GM03348 (cell line): ENCODE measurements at places on chromosomes 16 and 17.
A peak's percentile ranks its signal among the peaks of the same experiment; 100 is the strongest.

GRCh38 chr17:1703063-1703462 lies 7.1 kb downstream of the TLCD2 start:
- no peak for DNase-seq

DNA sequence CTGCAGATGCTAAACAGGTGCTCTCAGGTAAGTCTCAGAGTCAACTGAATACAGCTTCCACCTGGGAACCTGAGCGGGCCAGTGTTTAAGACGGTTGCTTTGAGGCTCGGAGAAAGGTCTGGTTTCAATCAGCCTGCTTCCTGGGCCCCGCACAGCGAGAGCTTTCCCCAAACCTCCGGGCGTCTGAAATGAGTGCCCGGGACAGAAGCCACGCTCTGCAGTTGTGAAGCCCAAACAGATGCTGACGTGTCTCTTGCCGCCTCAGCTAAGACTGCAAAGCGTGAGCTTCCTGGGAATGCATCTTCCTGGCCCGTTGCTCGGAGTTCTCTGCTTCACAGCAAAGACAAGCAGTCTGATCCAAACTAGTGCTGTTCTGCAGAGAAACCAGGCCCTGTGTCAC lies 36.7 kb downstream of the PLXDC1 start:
- peak; percentile 75 for DNase-seq

DNA sequence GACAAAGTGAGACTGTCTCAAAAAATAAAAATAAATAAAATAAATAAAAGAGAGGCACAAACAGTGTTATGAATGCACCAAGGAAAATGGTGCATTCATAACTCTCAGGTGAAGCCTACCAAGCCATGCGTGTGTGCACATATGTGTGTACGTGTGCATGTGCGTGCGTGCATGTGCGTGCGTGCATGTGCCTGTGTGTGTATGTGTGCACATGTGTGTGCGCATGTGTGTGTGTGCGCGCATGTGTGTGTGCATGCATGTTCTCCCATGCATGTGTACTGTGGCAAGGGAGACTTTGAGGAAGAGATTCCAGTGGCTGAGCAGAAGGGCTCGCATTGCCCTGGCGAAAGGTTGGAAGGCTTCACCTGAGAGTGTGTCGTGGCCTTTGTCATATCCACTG lies 4.7 kb downstream of the SPN start:
- no peak for DNase-seq

DNA sequence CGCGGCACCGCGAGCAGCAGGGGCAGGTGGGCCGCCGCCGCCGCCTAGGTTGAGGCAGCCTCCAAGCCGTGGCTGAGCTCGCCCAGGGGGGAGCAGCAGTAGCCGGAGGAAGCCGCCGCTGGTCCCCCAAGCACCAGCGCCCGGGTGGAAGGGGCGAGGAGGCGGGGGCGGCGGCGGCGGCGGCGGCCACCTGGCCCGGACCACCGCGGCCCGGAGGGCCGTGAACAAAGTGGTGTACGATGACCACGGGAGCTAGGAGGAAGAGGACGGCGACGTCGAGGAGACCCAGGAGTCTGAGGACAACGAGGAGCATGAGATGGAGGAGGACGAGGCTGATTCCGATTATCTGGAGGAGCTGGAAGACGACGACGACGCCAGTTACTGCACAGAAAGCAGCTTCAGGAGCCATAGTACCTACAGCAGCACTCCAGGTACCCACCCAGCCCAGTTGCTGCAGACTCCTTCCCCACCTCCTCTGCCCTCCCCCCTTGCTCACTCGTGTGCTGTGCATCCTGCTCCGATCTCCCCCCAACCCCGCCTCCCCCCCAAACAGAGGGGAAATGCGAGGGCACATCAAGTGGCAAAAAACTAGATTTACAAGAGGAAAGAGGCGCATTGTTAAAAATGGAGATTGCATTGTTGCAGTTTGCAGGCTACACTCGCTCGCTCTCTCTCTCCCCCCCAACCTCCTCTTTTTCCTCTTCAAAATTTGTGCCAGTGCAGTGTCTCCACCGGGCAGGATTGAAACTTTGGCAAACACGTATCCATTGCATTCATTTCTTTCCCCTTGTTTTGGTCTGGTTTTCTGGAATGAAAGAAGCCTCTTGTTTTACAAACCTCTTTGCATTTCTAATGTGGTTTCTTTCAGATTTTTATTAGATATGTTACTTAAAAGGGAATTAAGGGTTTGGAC lies 41.8 kb upstream of the AMZ2 start:
- peak; percentile 70 for DNase-seq

- DNase-seq, result peak; percentile 90
Observed at GRCh38 chr16:12062343-12063003, 85.9 kb downstream of the SNX29 start.

DNA sequence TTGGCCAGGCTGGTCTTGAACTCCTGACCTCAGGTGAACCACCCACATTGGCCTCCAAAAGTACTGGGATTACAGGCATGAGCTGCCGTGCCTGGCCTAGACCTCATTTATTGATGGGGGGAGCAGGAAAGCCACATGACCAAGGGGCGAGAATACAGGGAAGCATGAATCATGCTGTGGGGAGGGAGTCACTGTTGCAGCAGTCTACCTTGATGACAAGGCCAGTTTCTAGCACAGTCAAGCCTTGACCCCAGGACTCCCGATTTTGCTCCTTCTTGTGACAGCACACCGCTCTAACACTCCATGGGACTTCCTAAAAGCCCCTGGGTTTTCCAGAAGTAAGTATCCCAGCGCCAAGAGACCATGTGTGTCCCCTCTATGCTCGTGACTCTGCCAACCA lies 42.9 kb upstream of the IRF8 start:
- no peak for DNase-seq

DNA sequence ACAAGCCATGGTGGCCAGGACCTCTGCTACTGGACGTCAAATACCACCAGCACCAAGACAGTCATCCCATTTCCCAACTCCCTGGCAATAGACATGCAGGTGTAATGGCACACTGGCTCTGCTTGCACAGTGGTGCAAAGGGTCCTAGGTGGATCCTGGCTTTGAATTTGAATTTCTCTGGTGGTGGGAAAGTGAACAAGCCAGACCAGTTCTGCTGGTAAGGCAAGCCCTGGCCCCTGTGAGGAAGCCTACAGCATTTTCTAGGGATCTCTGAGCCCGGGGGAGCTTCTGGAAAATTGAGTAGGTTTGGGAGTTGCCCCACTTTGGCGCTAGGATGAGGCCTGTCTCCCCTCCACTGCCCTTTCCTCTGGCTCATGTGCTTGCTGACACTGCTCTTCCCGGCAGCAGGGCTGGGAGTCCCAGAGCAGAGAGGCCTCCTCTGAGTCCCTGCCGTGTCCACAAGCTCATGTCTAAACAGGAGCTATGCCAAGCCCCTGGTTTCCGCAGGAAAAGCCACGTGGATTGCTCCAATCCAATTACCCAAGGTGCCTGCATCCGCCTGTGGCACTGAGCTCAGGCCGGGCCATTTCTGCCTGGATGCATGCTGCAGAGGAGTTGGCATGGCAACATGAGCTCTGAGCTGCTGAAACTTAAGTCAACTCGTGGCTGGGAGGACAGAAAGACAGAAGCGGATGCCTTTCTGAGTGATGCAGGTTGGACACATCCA lies 67.0 kb downstream of the PRMT7 start:
- no peak for DNase-seq
